ENCODE measurements at places on chromosomes 2 and 18.

- DNase-seq: no peak
Observed at GRCh38 chr2:224574423-224575084, 10.6 kb downstream of the CUL3 start.

- DNase-seq: no peak
Observed at GRCh38 chr18:36440614-36441013, 143.1 kb downstream of the FHOD3 start.

GRCh38 chr2:189673661-189674373 is 653 bp upstream of the ANKAR start:
- DNase-seq: no peak

- DNase-seq: no peak
Observed at GRCh38 chr2:8436585-8436984, 245.3 kb upstream of the ID2 start.

DNA sequence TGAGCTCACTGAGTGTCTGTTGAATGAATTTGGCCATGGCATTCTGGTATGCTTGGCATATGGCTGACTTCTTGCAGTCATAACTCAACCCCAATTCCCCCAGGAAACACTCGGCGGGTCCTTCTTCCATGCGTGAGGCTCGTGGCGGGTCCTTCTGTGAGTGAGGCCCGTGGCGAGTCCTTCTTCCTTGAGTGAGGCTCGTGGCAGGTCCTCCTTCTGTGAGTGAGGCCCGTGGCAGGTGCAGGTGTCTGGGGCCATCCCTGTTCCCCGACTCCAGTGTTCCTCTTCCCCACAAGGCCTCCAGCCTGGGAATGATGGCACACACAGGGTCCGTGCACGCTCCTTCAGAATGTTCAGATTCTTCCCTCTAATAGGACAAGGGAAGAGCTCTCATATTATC is 169.0 kb downstream of the EIPR1 start:
- DNase-seq: no peak

DNA sequence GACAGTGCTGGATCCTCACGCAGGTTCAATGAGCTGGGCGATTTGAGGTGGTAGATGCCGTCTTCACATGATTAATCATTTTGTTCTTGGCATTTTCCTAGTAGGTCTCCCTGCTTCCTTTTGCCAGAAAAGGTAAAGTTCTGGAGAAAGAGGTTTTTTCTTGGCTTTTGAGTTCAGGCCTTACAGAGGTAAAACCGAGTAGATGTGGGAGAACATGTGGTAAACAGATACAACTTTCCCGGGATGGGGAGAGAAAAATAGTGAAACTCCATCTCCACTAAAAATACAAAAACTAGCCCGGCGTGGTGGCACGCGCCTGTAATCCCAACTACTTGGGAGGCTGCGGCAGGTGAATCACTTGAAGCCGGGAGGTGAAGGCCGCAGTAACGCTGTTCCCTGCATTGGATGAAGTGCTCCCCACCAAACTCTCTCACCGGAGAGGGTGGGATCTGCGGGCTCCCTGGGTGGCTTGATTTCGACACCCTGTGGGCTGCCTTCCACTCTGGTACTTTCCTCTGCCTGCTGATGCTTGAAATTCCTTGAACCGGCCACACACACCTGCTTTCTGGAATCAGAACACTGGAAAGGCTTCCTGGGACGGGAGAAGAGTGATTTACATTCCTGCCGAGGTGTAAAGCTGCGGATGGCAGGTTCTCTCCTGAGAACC is 88.8 kb downstream of the ACTR3 start:
- DNase-seq: no peak

- DNase-seq: no peak
Observed at GRCh38 chr18:9808295-9809241, 77.2 kb upstream of the TXNDC2 start.

GRCh38 chr2:173605994-173606393 is 251.3 kb downstream of the CDCA7 start:
- no peak for DNase-seq

- no peak for DNase-seq
Observed at GRCh38 chr2:121489911-121490583, 40.6 kb upstream of the RNU4ATAC start.

GRCh38 chr2:158458617-158458920 is 1.8 kb downstream of the PKP4 start:
- no peak for DNase-seq

GRCh38 chr2:64655873-64656272 is 2.2 kb upstream of the SERTAD2 start:
- no peak for DNase-seq

DNA sequence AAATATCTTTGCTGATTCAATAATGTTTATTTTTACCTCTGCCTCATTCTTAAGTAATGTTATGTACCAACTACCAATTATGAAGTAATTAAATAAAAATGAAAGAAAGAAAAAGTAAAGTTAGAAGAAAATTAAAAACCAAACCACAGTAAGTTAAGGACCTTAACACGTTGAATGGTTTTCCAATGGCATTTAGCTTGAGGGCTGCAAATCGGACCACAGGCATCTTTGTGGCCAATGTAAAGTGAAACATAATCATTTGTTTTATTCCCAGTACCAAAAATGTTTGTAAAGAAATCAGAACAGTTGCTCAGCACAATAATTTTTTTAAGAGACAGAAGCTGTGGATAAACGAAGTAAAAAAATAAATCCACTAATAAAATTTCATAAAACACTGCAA is 1455.5 kb upstream of the ZEB2 start:
- DNase-seq: no peak

- DNase-seq: no peak
Observed at GRCh38 chr2:205176546-205176945, 505.8 kb upstream of the NRP2 start.

- DNase-seq: no peak
Observed at GRCh38 chr2:47206181-47206580, 51.1 kb upstream of the STPG4 start.

DNA sequence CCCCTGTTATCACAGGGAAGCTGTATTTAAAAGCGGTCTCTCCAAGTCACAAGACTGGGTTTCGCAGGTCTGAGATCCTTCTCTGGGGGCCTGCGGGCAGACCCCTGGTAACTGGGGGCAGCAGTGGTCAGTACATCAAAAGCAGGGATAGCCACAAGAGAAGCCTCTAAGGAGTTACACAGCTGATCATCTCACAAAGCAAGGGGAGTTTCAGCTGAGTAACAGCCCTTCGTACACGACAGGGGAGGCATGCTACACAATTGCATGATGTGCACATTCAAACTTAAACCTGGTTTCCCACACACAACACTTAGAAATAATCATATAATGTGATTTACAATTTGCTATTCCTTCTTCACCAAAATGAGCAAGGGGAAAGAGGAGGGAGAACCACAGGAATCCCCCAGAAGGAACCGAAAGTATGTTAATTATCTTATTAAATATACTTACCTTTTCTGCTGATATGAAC is 87.5 kb downstream of the TMEM131 start:
- no peak for DNase-seq

- DNase-seq: no peak
Observed at GRCh38 chr2:238994876-238995275, 147.0 kb downstream of the TWIST2 start.

DNA sequence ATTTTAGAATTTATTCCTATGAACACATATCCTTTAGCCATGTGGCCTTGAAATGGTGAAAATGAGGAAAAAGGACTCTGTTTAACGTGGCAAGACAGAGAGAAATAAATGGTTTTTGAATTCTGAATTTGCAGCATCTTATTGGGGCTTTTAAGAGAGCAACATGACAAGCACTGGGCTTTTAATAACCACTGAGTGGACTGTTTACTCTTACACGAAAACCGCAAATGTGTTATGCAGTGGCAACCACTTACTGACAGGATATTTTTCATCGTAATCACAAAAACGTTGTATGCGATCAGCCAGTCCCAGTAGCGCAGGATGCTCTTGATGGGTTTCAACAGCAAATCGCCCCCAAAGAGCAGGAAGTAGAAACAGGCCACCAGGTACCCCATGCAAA is 226.6 kb downstream of the NAPG start:
- DNase-seq: no peak
